EH (cell line): ENCODE measurements at places on chromosomes 5 and 9.

- DNase-seq: no peak
Measured at GRCh38 chr9:84061613-84062193, 81.1 kb downstream of the RMI1 start.

GRCh38 chr9:136605988-136606660 lies 56.6 kb upstream of the EGFL7 start:
- DNase-seq: no peak

DNA sequence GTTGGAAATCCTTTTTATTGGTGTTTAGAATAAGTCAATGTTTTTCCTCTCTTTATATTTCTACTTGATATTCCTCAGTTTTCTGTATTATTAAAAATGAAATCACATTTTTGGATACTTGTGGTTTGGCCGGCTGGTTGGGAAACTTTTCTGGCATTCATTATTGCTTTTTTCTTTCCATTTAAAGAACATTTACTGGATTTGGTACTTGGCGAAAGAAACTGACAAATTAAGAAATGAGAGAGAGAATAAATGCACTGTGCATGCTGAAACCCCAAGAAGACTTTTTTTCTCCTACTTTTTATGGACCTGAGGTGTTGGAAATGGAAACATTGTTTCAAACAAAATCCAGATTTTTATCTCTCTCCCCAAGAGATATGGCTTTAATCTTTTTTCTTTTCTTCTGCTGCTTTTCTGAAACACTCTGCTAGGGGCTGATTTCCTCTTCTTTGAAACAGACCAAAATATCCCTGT lies 128.4 kb downstream of the SNX18 start:
- no peak for DNase-seq

DNA sequence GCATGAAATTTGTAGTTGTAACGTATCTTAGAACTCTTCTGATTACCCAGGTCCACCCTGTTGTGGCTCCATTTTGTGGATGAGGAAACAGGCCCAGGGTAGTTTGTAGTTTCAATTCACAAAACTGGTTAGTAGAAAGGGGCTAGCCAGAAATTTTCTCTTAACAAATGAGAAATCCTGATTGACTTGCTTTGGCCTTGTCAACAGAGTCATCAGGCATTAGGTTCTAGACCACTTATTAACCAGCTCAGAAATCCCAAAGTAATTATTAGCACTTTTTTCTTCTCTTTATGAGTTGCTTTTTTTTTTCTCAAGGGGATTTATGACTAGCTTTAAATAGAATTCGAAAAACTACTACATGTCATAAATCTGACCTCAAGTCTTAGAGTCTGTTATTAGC lies 160.2 kb downstream of the SH3GL2 start:
- no peak for DNase-seq

- DNase-seq: no peak
Measured at GRCh38 chr9:97321691-97322090, 14.2 kb downstream of the CCDC180 start.

DNA sequence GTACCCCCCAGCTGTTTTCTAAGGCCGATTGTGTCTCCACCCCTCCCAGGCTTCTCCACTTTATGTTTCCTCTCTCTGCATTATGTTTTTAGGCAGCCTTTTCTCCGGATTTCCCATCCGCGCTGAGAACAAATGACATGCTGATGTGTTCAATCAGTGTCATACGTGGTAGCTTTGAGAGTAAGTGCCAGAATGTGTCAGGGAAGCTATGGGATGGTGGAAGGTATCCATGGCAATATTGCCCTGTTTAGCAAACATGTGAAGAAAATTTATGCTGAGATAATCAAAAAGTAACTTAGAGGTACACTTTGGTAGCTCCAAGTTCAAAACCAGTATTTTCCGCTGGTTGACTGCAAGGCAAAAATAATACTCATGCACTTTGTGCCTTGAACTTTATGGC lies 36.6 kb upstream of the LECT2 start:
- DNase-seq: no peak

DNA sequence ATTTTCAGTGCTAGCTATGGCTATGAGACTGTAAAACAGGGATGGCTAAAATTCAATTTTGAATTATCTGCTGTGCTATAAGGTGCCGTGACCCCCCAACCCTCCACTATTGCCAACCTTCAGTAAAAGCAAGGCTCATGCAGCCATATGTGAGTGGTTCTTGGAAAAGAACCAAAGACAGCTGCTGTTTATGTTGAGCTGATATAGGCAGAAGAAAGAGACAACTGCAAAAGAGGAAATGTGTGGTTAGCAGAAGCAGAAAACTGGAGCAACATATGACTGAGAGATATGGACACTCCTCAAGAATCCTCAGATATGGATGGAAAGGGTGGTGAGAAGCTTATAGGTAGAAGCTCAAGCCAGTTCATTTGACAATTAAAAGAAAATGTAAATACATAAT lies 200.3 kb downstream of the TLE1 start:
- no peak for DNase-seq
